ENCODE measurements at places on chromosomes 1 and 21.

GRCh38 chr1:224852901-224853568, 76.4 kb upstream of the DNAH14 start:
- peak; percentile 26 for DNase-seq

GRCh38 chr1:202835548-202836072, 24.9 kb downstream of the PCAT6 start:
- no peak for DNase-seq

GRCh38 chr1:8314346-8315280, 3.3 kb upstream of the SLC45A1 start:
- DNase-seq, result peak; percentile 73

DNA sequence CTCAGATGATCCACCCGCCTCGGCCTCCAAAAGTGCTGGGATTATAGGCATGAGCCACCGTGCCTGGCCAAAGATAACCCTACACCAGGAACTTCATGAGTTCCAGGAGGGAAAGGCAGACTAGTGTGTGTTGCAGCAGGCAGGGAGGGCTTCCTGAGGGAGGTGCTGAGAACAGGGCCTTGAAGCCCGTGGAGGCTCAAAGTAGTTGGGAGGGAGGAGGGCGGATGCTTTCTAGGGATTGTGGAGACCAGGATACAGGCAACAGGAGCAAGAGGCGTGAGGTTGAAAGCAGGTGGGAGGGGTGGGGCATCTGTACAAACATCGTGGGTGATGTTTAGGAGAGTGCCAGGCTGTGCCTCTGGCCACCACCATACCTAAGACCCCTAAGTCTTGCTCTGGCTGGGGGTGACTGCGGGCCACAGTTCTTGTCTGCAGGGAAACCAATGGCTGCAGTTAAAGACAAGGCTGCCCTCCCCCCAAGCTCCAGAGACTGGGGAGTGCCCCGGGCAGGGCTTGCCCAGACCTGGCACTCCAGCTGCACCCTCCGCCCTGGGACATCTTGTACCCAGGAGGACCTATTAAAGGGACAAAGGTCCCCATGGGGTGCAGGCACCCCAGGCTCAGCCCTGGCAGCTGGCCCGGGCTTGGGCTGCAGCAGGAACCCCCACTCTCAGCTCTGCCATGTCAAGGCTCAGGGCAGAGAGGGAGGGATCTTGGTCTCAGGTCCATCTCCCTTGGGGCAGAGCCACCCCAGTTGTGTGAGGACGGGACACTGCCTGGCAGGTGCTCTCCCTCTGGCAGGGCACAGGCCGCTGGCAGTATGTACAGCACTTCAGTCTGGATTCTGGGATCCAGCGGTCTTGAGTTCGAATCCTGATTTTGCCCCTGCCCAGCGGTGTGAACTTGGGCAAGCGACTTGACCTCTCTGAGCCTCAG, 22.1 kb upstream of the CASZ1 start:
- DNase-seq, result no peak

- no peak for DNase-seq
Observed at GRCh38 chr1:223014142-223014873, 128.7 kb downstream of the TLR5 start.
